H54 (cell line): ENCODE measurements at places on chromosomes 16 and 17.

GRCh38 chr17:6430769-6431168 is 4.2 kb downstream of the AIPL1 start:
- DNase-seq: no peak

DNA sequence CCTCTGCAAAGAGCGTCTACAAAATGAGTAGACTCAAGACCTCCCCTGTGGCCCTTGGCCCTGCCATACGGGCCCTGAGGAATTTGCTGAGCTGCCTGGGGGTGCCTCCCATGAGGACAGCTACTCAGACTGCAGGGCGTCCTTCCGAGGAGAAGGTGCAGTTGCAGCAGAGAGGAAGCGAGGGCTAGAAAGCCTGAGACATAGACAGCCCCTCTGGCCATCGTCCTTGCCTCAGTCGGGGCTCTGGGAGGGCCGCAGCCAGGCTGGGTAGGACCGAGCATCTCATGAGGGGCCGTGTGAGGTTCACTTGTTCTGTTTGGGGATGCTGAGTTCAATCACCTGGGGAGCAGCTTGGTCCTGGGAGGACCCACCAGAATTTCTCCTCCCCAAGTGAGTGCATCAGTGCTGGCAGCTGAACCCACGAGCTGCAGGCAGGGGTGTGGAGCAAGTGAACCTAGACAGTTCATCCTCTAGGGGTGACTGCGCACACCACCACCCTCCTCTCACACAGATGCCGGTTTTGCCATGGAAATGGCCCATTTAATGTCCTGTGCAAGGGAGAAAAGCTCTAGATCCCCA is 20.3 kb downstream of the RAB11FIP4 start:
- no peak for DNase-seq

GRCh38 chr16:69324013-69324531 is 6.3 kb downstream of the PDF start:
- DNase-seq: no peak

- DNase-seq: no peak
Measured at GRCh38 chr17:42310787-42311215, 22.5 kb downstream of the STAT5A start.

- no peak for DNase-seq
Measured at GRCh38 chr17:76149214-76149613, 8.2 kb upstream of the FOXJ1 start.

DNA sequence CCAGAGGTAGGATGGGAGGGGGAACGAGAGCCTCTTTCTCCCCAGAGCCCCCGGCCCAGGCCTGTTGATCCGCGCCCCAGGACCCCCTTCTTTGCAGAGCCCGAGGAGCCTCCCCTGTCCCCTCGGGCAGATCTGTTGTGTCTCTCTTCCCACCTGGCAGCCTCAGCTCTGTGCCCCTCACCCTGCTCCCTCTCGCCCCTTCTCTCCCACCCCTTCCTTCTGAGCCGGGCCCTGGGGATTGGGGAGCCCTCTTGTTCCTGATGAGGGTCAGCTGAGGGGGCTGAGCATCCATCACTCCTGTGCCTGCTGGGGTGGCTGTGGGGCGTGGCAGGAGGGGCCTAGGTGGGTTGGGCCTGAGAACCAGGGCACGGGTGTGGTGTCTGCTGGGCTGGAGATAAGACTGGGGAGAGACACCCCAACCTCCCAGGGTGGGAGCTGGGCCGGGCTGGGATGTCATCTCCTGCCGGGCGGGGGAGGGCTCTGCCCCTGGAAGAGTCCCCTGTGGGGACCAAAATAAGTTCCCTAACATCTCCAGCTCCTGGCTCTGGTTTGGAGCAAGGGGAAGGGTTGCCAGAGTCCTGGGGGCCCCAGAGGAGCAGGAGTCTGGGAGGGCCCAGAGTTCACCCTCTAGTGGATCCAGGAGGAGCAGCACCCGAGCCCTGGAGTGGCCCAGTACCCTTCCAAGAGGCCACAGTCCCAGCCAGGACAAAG is 65.4 kb downstream of the MRC2 start:
- peak; percentile 61 for DNase-seq

- DNase-seq: no peak
Measured at GRCh38 chr17:57586196-57586740, 158.8 kb downstream of the CCDC182 start.

GRCh38 chr16:4648917-4649316 is 24.3 kb downstream of the MGRN1 start:
- DNase-seq: no peak

DNA sequence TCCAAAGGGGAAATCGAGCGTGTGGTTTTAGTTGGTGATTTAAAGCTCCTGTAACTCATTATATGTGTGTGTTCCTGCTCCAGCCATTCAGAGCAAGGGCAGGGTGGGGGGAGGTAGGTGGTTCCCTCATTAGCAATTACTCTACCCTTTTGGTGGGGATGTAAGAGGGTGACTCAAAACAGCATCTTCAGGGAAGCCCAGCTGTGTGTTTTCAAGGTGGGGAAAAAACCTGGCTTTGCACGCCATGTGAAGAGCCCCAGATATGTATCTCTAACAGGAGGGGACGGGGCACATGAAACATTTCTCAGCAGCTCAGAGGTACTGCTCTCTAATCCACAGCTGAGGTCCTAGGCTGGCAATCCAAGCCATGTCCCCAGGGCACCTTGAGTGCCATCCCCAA is 241.3 kb upstream of the ZFHX3 start:
- no peak for DNase-seq

GRCh38 chr17:60902399-60902798 is 224.7 kb downstream of the BCAS3 start:
- no peak for DNase-seq

DNA sequence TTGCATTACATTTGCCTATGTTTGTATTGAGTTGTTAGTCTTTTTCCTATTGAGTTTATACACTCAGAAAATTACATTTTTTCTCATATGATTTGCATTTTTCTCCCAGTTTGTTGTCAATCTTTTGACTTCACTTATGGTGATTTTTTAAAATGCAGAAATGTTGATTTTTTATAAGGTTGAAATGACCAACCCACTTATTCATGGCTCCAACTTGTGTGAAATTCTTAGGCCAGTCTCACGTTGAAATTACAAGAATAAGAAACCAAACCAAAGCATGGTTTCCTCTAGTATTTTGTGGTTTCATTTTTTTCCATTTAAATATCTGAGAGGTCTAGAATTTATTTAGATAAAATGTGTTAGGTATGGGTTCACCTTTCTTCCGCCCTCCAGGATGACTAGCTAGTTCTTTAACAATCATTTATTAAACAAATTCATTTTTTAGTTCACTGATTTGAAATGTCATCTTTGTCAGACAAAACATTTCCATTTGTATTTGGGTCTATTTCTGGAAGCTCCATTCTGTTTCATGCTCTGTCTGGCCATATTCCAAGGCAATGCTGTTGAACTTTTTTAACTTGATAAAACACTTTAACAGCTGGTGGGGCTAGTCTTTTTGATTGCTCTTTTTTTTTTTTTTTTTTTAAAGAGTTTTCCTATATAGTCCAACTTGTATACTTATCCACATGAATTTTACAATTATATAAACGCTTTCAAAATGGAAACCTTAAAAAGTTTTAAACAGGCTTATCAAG is 40.0 kb downstream of the FAM20A start:
- DNase-seq: no peak

DNA sequence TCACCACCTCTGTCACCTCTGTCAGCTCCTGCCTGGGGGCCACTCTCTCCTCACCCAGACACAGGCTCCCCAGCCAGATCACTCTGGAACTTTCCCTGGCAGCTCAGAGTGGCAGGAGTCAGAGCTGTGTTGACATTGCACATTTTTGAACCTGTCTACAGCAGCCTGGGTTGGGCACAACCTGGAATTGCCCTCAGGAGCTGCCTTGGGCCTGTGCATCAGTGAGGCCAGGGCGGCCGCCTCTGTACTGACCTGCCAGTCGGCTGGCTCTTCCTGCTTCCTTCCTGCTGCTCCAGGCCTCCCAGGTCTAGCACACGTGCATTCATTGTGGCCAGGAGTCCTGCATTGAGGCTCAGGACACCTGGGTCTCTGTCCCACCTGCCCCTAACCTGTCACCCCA is 14.2 kb upstream of the TMEM11 start:
- no peak for DNase-seq

GRCh38 chr16:76835339-76835738 is 355.7 kb upstream of the MON1B start:
- DNase-seq: no peak

GRCh38 chr17:4381690-4382671 is 15.5 kb upstream of the UBE2G1 start:
- no peak for DNase-seq

DNA sequence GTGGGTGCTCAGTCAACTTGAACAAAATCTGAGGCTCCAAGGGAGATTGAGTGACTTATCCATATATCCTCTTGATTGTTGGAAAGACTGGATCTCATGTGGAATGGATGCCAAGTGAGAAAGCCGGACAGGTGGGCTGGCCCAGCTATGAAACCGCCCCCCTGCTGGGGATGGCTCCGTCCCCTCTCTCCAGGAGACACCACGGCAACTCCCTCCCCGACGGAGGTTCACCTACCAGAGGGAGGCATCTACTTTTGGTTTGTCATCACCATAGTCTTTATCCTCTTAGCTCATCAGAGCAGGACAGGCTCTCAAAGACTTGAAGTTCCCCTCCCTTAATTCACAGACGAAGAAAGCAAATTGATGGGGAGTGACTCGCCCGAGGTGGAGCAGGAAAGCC is 1.8 kb upstream of the ALG1 start:
- DNase-seq: no peak

DNA sequence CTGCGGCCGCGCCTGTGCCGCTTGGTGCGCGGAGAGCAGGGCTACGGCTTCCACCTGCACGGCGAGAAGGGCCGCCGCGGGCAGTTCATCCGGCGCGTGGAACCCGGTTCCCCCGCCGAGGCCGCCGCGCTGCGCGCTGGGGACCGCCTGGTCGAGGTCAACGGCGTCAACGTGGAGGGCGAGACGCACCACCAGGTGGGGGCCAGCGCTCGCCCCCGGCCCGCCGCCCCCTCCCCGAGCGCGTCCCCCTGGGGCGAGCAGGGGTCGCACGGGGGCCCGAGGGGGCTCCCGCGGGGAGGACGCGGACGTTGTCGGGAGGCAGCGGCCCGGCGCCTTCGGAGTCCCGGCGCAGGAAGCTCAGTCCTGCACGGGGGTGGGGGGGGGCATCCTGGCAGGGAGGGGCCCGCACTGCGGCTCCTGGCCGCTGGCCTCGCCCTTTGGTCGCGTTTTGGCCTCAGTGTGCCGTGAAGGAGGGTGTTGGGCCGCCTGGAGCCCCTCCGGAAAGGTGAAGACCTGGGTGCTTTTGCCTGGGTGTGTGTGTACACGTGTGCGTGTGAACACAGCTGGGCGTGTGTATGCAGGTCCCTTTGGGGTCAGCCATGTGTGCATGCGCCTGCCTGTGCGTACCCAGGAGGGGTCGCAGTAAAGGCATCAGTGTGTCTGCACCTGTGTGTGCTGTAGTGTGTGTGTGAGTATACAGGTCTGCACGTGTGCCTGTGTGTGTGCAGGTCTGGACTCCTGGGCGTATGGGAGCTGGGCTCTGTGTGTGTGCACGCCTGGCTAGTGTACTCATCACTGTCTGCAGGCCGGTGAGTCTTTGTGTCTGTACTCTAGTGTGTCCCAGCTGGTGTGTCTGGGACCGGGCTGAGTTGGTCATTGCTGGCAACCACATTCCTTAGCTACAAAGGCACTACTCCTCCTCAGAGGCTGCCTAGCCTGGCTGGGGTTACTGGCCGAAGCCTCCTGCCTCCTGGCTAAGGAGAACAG is 615 bp downstream of the NHERF2 start:
- peak; percentile 72 for DNase-seq

DNA sequence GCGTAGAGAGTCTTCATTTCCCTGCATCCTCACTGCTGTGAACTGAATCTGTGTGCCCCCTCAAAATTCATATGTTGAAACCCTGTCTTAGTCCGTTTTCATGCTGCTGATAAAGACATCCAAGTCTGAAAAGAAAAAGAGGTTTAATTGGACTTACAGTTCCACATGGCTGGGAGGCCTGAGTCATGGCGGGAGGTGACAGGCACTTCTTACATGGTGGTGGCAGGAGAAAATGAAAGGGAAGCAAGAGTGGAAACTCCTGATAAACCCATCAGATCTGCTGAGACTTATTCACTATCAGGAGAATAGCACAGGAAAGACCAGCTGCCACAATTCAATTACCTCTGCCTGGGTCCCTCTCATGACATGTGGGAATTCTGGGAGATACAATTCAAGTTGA is 3.1 kb upstream of the CCDC42 start:
- DNase-seq: no peak

GRCh38 chr17:4499431-4500190 is 930 bp downstream of the SPNS2 start:
- DNase-seq: no peak

- DNase-seq: no peak
Measured at GRCh38 chr16:49499869-49500610, 126.4 kb downstream of the C16orf78 start.

- DNase-seq: no peak
Measured at GRCh38 chr17:37884516-37884915, 39.7 kb upstream of the TBC1D3K start.

DNA sequence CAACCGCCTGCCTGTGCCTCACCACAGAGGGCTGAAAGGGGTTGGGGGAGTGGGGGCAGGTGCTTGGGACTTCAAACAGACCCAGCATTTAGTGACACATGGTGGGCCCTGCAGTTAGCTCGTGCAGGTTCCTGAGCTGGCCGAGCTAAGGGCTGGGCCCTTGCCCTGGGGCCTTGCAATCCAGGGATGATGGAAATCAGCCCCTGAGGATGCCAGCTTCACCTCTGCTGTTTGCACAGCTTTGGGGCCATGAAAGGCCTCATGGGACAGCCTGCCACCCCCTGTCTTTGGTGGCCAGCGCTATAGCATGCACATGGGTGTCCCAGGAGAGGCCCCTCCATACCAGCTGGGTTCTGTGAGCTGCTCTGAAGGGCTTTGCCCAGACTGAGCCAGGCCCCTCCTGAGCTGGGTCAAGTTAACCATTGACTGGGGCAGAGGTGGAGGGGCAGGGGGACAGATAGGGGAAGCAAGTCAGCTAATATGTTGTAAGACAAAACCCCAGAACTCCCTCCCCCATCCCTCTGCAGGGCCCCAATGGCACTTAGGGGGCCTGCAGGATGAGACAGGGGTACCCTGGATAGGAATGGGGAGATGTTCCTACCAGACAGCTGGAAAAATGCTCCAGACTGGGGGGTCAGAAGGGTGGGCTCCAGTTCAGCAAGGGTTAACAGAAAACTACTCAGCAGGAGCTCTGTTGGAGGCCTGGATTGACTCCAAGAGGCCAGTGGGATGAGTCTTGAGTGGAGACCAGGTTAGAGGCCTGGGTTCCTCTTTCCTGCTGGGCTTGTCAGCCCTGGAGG is 692 bp downstream of the PRR15L start:
- DNase-seq: no peak

DNA sequence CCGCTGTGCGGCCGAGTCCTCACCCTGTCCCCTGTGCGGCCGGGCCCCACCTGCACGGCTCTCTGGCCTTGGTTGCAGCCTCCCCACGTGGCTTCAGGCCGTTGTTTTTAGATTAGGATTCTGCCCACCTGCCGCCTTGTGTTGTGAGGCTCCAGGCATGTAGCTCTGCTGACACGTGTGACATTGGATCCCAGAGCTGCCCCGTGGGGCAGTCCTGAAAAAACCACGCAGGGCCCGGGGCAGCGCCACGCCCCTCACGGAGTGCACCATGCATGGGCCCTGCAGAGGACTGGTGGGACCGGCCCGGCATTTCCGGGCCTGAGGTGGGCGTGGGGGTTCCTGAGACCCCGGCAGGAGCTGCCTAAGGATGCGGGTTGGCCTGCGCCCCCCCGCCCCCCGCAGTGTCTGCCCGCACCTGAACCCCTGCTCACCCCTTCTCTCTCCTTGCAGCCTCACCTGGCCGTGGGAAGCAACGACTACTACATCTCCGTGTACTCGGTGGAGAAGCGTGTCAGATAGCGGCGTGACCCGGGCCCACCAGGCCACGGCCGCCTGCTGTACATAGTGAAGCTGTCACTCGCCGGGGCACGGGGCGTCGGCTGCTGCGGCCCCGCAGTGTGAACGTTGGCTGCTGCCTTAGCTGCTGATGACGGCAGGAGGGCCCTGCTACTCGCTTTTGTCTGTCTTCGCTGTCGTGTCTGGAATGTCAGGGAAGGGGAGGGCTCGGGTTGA is 27.7 kb upstream of the CHMP6 start:
- no peak for DNase-seq
